Activated T-helper 1 cell treated with anti-CD3 and anti-CD28 coated beads, Interleukin-2, amount 50 U/mL, for 16 hours (primary cell): ENCODE measurements at places on chromosomes 2 and 18.

- no peak for DNase-seq
These were observed 591.2 kb downstream of the RNF144A start for GRCh38 chr2:7508296-7508943.

DNA sequence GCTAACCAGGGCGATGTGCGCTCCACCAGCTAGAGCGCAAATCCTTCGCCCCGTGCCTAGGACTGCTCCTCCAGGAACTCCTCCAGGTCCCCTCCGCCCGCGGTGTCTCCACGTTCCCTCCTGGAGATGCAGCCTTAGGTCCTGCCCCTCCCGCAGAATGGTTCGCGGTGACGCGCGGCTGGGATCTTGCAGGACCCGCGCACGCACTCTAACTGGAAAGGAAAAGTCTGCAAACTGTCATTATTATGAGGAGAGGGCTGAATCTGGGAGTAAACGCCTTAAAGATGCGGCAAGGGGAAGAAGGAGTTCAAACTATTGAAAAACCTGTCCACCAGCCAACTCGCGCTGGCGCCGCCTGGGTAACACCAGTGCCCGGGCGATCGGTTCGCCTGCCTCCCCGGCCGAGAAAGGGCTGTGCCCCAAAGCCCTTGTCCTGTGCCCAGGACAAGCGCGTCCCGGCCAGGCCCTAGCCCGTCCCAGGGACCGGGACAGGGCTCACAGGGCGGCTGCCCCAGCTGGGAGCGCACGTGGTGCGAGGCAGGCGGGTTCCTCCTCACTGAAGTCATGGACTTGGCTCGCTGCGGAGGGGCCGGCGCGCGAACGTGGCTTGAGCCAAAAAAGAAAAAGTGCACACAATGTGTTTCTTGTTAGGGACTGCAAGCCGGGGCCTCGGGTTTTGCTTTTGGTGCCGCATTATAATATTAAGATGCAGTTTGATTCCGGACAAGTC lies 5.5 kb upstream of the ID2 start:
- DNase-seq = no peak

DNA sequence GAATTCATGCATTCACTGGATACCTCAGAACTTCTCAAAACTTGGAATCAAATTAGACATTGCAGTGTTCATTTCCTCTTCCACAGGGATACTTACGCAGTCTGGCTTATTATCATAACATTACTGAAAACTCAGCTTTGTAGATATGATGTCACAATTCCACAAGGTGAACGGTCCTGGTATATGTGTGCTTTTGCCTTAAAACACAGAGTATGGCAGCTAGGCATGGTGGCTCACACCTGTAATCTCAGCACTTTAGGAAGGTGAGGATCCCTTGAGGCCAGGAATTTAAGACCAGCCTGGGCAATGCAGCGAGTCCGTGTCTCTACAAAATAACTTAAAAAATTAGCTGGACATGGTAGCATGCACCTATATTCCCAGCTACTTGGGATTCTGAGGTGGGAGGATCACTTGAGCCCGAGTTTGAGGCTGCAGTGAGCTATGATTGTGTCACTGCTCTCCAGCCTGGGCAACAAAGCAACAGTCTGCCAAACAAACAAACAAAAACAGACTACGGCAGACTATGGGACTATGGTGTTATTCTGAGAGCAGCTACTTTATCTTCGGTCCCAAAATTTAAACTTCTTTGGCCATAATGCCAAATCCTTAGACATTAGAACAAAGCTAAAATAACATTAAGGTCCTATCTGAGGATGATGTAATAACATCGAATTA lies 1191.9 kb upstream of the SLC39A10 start:
- no peak for DNase-seq

- DNase-seq = no peak
These were observed 254.9 kb upstream of the CWC22 start for GRCh38 chr2:180261976-180262375.

GRCh38 chr2:74778381-74779264 lies 55.3 kb upstream of the HK2 start:
- no peak for DNase-seq

DNA sequence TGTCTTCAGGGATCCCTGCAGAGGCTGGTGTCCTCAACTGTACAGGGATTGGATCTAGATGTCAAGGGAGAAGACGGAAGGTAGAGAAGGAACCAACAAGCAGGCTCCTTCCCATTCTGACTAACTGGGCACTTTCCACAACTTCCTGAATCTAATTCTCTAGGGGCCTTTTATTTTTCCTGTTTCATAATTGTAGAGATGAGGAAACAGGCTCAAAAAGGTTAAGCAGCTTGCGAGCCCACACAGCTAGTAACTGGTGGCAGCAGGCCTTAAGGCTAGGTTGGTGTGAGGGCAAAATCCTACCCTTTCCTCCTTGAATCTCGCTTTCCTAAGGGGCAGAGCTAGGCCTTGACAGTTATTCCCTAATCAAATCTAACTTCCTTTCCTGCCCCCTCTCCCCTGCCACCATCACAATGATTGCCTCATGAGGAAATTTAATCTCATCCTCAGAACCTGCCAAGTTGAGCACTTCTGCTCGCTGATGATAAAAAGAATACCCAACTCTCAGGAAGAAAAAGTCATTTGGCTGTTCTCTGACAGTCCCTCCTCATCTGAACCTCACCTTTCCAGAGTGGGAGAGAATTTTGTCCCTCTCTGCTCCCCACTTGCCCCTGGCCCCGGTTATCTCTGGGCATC lies 35.7 kb upstream of the POLE4 start:
- no peak for DNase-seq

DNA sequence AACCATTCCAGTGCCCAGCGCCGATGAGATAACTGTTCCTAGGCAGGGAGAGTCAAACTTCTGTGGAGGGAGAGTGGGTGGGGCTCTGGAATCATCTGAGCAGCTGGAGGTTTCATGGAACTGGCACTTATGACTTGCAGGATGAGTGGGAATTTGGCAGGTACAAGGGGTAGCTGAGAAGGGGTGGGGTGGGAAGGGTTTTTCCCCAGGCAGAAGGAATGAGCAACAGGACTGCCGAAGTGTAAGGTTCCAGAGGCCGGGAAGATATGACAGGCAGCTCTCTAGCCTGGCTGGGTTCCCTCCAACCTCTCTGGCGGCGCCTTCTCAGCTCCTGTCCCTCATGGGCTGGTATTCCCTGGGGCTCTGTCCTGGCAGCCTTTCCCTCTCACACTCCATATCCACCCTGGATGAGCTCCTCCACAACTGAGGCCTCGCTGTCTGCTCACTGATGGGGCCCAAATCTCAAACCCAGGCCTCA lies 2.5 kb upstream of the TET3 start:
- DNase-seq = no peak

DNA sequence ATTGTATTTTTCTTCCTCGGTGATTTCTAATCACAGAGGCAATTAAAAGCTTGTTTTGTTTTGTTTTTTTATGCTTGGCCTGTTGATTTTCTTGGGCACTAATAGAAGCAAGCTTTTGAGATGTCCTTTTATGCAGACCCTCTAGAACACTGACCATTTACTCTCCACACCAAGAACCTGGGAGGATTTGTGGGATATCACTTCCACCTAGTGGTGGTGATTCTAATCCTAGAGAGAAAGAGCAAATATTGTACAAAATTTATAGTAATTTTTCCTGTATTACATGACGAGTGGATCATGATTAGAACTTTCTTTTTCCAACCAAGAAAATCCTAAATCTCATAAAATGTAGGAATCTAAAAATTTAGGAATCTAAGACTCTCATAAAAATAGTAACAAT lies 23.4 kb downstream of the NEMP2 start:
- no peak for DNase-seq

GRCh38 chr2:97654309-97654708 lies 8.4 kb downstream of the COX5B start:
- no peak for DNase-seq

DNA sequence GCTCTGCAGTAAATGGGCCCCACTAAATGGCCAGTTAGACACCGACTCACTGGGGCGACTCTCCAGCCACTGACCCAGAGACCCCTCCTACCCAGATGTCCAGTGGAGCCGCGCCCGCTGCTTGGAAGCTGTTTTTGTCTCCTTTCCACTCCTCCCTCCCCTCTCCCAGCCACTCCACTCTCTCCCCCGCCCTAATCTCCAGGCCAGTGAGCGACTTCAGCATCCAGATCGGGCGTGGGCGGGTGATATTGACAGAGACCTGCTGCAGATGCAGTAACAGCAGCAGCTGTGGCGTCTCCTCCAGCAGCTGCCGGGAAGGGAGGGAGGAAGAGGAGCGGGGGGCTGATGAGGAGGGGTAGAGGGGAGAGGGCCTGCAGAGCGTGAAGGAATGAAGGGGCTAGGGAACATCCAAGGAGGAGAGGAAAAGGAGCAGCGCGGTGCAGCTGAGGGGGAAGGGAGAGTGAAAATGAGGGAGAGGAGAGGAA lies at the start of gene SCN7A:
Gene SCN7A, minus strand, starts transcription at position 110 of the 485 bp plus-strand sequence. CDS start 16,553 bp downstream, outside the sequence.
- no peak for DNase-seq
